ENCODE measurements at places on chromosomes 1 and 21.

GRCh38 chr1:180525715-180526039 lies 23.3 kb upstream of the ACBD6 start:
- DNase-seq = no peak

DNA sequence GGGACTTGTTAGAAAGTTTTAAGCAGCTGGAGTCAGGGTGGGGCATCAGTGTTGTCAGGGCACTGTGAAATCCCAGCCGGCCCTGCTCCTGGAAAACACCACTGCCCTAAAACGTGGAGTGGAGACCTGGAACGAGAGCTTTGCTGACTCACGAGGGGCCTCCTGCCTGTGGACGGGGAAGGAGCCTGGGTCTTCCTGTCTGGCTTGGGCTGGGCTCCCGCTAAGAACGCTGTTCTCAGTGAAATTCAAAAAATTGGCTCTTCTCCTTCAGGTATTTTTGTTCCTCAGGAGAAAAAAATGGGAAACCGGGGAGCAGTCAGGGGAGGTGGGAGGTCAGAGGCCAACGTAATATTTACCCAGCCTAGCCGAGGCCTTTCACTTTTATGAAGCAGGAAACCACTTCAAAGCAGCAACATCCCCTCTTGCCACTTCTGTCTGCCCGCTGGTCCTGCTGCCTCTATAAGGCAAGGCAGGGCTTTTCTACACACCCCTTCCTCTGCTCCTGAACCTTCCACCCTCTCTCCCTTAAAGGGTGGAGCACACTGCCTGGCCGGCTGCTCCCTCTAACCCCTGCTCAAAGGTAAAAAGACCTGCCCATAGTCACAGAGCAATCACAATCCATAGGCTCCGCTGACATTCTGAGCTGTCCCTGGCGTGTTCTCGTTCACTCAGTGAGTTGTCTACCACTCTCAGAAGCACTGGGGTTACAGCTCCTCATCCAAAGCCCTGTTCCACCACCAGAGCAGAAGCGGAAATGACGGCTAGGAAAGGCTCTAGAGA lies 8.0 kb downstream of the PLXNA2 start:
- no peak for DNase-seq

- DNase-seq = peak; percentile 97
Measured at GRCh38 chr1:45550401-45551351, at the start of gene AKR1A1. TSS of gene AKR1A1 (plus strand) at chr1:45550826. CDS start at chr1:45561795, 10,969 bp downstream.

GRCh38 chr21:41596241-41596925 lies 88.4 kb upstream of the TMPRSS2 start:
- no peak for DNase-seq

- DNase-seq = no peak
Measured at GRCh38 chr1:101137144-101138126, 99.4 kb upstream of the S1PR1 start.

GRCh38 chr1:202203238-202204039 lies 9.8 kb downstream of the LGR6 start:
- no peak for DNase-seq

All from NCI-H2081 (cell line).